ENCODE measurements at places on chromosomes 7 and 10.

- no peak for DNase-seq
Observed at GRCh38 chr7:17207220-17207619, 91.2 kb upstream of the AHR start.

- no peak for DNase-seq
Observed at GRCh38 chr10:122954731-122955050, 664 bp upstream of the C10orf88 start.

GRCh38 chr7:30995536-30995935 is 31.8 kb downstream of the GHRHR start:
- DNase-seq, result no peak

DNA sequence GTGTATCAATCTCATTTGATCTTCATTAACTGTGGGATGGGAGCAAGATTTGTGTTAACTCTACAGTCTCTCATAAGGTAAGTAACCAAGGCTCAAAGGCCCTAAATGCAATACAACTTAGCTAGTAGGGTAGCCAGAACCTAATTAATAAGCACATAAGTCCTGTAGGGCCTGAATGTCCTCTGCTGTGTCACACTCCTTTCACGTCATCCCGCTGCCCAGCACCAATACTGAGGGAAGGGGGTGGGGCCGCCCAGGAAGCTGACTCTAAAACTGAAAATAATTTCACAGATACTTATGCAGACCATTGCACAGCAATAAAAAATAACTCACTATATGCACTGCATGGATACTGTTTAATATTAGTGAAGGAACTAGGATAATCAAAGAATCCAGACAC is 13.7 kb downstream of the CCDC6 start:
- DNase-seq, result no peak

GRCh38 chr7:74481458-74482196 is 27.9 kb downstream of the GTF2IRD1 start:
- DNase-seq, result no peak

GRCh38 chr10:7707858-7708622 is 4.9 kb downstream of the ITIH2 start:
- DNase-seq, result no peak

- no peak for DNase-seq
Observed at GRCh38 chr10:35523670-35524225, 81.4 kb upstream of the GJD4 start.

DNA sequence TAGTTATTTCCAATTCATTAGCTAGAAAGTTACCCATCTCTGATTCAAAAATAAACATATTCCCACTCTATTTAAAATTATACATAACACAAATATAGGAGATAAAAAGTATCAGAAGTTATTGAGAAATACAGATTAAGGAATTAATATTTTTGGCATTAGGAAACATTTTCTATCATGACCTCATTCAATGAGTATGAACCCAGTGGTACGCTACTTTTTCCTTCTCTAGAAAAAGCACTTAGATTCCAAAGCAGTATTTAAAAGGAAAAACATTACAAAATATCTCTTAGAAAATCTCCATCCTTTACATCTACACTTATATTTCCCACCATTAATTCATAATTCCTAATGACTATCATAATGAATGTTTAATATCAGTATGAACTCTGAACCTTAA is 240.6 kb upstream of the GNAI1 start:
- no peak for DNase-seq

- DNase-seq, result no peak
Observed at GRCh38 chr7:108460964-108461363, 4.7 kb upstream of the NRCAM start.

- no peak for DNase-seq
Observed at GRCh38 chr7:118312051-118312450, 87.5 kb downstream of the ANKRD7 start.

GRCh38 chr10:88347022-88347421 is 236.1 kb downstream of the RNLS start:
- DNase-seq, result no peak

GRCh38 chr10:129793996-129794395 is 170.1 kb downstream of the EBF3 start:
- DNase-seq, result no peak

- no peak for DNase-seq
Observed at GRCh38 chr7:144487901-144488300, 84.4 kb upstream of the NOBOX start.

DNA sequence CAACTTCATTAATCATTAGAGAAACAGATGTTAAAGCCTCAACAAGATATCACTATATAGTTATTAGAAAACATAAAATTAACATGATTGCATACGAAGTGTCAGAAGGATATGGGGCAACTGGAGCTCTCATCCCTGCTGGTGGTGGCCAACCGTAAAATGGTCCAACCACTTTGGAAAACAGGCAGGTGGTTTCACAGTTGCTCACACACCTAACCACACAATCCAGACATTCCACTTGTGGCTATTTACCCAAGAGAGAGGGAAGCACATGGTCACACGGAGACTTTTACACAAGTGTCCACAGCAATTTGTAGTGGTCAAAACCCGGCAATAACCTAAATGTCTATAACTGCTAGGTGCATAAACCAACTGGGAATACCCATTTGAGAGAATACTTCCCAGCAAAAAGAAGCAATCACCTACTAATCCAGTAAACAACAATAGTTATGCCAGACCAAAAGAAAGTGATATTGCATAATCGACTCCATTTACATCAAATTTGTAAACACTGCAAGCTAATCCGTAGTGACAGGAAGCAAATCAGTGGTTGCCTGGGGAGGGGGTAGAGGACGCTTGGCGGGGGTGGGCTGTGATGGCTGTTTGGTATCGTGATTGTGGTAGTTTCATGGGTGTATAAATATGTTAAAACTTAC is 91.8 kb downstream of the LARP4B start:
- no peak for DNase-seq
